Activated CD4-positive, alpha-beta T cell treated with anti-CD3 and anti-CD28 coated beads, Interleukin-2, amount 50 U/mL, for 24 hours (primary cell): ENCODE measurements at places on chromosomes 6 and 20.

- DNase-seq = no peak
Measured at GRCh38 chr6:118203545-118203944, 296.5 kb downstream of the SLC35F1 start.

GRCh38 chr6:20533746-20534294, 437 bp upstream of the CDKAL1 start:
- DNase-seq = no peak

DNA sequence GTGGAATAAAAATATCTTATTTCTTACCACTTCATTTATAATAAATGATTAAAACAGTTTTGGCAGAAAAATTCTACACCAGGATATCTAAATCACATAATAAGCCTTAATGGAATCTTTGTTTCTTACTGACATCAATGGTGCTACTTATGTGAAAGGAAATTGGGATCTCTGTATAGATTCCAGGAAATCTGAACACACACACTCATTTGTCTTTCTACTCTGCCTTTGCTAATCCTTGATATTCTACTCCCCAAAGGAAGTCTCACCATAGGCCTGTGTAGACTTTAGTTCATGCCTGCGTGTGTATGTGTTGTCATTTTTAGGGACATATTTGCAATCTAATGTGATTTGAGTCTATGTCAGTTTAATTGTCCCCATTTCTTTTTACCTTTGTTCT, 7.9 kb downstream of the ADGRB3 start:
- DNase-seq = no peak

DNA sequence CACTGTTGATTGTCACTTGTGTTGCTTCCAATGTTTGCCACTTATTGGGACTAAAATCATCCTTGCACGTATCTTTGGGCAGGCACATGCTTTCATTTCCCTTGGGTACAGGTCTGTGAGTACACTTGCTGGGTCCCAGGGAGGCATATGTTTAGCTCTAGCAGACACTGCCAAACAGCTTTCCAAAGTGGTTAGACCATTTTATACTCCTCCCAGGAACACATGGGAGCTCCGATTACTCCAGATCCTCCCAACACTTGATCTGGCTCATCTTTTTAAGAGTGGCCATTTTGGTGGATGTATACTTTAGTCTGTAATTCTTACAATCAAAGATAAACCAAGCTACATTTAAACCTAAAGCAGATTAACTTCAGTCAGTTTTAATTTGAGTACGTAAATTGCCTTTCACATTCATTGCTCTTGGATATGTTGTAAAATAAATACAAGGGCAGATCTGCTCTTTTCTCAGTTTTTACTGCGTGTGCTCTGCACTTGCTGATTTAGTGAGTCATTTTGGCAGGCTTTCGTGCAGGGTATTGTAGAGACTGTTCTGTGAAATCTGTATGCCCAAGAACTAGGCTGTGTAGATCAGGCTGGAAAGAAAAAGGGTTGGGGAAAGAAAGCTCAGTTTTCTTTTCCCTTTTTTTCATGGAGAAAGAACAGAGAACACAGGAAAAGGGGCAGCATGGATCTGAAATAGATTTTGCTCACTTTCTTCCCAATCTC, 19.5 kb downstream of the SLC22A1 start:
- DNase-seq = no peak

GRCh38 chr6:167056370-167056769, 57.2 kb downstream of the CEP43 start:
- peak; percentile 47 for DNase-seq

DNA sequence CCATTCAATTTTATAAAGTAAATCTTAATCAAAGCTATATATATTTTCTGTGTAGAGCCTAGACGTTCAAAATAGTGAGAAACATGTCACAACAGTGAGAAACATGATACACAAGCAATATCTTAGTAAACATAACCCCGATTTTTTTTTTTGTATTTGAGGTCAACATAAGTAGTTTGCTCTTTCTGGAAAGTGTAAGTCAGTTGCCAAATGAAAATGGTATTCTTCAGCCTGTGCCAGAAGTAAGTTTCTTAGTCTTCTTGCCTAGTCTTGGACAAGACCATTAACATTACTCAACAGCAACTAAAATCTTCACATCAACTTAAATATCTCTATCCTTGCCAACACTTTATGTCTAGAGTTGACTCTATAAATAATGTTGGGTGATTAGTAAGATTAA, 59.7 kb downstream of the METTL24 start:
- no peak for DNase-seq

GRCh38 chr20:59231124-59231804, 67.6 kb downstream of the ZNF831 start:
- DNase-seq = no peak

GRCh38 chr6:83867527-83868161, 8.2 kb downstream of the CYB5R4 start:
- DNase-seq = no peak

DNA sequence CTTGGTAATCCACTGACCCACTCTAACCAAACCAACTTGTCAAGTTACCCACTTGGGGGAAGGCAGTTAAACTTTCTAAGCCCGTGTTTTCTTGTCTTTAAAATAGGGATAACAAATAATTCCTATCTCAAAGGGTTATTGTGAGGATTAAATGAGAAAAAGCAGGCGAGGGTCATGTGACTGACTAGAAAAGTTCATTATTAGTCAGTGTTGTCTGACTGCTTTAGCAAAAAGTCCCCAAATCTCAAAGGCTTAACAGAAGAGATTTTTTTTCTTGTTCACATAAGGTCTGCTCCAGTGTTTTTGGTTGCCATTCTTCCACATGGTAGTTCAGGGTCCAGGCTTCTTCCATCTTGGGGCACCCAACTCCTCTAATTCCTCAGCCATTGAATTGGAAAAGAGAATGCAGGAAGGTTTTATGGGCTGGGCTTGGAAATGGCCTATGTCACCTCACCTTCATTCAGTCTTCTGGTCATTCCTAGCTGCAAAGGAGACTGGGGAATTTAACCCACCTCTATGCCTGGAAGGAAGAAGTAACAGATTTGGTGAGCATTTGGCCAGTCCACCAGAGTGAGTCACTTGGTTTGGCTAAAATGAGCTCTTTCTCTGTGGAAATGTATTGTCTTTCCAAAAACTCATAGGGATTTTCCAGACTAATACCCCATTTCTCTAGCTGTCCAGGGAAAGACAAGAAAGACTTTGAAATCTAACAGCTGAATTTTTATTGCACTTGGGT, 77.0 kb downstream of the CAP2 start:
- DNase-seq = no peak

- DNase-seq = no peak
Measured at GRCh38 chr6:124479991-124480430, 482.2 kb upstream of the RNF217 start.

- DNase-seq = no peak
Measured at GRCh38 chr6:49072146-49072545, 390.9 kb downstream of the MMUT start.

DNA sequence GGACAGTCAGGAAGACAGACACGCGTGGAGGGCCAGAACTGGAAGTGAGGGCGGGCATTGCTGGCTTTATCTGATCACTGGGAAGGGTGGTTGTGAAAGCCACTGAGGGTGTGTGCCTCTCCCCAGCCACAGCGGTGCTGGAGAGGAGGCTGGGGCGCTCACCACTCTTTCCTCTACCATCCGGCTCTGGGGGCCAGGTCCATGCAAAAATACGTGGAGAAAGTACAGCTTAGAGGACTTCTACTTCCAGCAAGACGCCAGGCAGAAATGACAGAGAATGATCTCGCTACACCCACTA, 148.8 kb upstream of the RPS6KA2 start:
- DNase-seq = no peak

DNA sequence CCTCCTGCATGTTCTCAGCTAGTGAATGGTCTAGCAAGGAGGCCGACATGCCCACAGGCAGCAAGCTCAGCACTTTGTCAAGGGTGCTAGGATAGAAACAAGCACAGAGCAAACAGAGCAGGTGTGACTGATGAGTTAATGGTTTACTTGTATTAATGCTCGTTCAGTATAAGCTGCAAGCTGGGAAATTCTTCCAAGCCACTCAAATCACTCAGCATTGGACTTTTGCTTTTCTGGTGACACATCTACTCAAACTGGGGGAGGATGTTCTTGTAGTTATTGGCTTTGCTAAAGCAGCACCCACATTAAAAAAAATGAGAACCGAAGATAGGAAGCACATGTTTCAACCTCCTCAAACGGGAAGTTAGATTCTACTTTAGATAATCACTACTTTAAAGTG, 43.1 kb upstream of the NEDD9 start:
- peak; percentile 30 for DNase-seq

DNA sequence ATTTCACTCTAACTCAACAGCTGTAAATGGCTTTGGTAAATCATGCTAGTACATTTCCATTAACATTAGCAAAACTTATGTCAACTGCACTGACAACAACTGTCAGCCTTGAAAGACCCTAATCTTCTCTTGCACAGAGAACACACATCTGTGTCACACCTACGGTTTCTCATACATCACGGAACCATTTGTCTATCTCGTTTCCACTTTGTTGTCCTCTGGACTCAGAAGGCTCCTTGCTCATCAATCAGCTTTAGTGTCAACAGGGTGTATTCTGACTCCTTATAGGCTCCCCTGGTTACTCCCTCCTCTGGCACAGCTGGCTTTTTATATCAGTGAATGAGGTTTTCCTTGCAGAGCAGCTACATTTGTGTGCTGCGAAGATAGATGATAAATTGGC, 49.3 kb downstream of the CD83 start:
- no peak for DNase-seq

DNA sequence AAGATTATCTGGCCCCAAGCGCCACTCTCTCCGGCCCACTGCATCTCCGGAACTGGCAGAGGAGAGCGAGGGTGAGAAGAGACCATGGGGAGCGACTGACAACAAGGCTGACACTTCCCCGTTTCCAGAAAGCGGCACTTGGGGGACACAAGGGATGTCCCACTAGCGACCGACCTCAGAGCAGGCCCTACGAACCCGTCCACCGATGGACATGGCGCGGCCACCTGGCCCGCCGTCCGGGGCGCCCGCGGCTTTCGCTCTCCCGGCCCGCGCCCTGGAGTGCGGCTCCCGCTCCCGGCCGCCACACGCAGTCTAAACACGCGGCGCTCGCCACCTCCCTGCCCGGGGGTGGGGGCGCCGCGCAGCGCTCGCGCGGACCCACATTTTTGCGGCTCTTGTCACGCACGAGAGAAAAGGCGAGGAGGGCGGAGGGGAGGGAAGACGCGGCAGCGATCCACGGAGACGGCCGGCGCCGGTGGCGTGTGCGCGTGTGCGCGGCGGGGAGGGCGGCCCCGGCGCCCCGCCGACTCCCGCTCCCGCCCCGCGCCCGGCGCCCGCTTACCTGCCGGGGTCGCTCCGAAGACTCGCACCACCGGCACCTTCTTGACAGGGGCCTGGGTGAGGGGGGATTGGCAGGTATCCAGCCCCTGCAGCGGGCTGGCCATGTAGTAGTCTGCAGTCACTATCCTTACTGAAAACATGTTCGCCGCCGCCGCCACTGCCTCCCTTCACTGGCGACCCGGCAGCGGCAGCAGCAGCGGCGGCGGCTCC, 645 bp downstream of the REV3L start:
- DNase-seq = peak; percentile 27

DNA sequence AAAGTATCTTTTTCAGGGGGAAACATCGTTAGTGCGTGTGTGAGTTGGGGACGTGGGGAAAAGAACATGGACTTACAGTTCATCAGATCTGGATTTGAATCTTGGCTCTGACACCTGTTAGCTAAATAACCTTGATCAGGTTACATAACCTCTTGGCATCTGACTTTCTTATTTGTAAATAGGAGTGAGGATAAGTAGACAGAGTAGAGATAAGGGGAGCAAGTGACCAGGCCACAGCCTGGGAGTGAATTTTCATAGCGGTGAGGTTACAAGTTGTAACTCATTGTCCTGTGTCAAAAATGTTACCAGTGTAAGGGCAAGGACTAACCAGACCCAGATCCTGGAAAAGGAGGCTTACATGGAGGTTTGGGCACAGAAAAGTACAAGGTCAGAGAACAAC, 733.5 kb upstream of the MMS22L start:
- no peak for DNase-seq

- peak; percentile 81 for DNase-seq
Measured at GRCh38 chr6:28266962-28267694, at the start of gene ZSCAN26. Gene ZSCAN26 (plus strand): TSS chr6:28267143. CDS start chr6:28271920, 4,777 bp downstream.

- DNase-seq = no peak
Measured at GRCh38 chr6:5334341-5334740, 73.0 kb downstream of the FARS2 start.

DNA sequence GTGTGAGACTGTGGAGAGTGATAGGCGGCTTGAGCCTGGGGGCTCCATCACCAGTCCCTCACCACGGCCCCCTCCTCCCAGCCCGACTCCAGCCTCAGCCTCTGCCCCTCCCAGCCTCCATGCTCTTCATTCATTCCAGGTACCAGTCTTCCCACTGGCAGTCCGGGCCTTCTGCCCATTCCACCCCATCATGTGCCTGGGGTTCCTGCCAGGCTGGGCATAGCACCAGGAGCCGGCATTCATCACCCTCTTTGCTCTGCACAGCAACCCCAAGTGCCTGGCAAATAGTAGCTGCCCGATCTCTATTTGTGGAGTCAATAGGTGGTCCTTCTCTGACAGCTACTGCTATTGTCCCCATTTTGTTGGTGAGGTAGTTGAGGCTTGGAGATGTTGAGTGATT, 39.6 kb upstream of the GTSF1L start:
- DNase-seq = no peak

DNA sequence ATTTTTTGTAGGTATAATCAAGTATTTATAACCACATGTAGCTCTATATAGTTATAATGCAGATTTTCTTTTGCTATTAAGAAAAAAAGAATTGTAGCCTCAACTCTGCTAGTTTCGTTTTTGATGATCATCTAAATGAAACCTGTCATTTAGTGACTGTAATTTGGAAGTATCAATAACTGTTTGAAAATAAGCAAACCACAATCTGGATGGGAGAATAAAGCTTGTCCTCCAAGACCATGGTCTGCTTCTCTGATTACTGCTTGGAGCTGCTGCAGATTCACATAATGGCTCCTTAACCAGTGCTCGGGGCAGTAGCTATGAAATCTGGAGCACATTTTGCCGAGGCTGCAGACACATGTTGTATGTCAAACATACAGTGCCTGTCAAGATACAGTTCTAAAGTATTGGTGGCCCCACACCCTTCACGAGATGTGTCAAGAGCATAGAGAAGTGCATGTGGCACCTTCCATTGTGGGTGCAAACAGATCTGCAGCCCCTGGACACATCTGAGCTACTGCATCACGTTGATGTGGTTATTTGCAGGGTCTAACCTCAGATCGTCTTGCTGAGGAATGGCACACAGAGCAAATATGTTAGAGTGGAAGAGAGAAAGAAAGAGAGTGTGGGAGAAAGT, 255.7 kb upstream of the SUPT3H start:
- DNase-seq = no peak

DNA sequence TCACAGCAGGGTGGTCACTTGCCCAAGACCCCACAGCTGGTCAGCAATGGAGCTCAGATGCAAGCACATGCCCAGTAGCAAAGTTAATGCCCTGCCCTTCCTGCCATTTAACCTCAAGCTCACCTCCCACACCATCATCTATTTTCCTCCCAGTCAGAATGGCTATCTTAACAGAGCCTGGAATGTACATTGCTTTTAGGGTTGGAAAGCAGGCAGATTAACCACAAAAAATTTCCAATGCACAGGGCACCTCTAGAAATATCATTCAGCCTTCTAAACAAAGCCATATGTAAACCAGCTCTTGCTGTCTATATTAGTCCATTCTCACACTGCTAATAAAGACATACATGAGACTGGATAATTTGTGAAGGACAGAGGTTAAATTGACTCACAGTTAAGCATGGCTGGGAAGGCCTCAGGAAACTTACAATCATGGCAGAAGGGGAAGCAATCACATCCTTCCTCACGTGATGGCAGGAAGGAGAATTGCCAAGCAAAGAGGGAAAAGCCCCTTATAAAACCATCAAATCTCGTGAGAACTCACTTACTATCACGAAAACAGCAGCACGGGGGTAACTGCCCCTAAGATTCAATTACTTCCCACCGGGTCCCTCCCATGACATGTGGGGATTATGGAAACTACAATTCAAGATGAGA, 106.9 kb downstream of the FYN start:
- no peak for DNase-seq
